Kasumi-1 (cell line): ENCODE measurements at places on chromosomes 4 and X.

DNA sequence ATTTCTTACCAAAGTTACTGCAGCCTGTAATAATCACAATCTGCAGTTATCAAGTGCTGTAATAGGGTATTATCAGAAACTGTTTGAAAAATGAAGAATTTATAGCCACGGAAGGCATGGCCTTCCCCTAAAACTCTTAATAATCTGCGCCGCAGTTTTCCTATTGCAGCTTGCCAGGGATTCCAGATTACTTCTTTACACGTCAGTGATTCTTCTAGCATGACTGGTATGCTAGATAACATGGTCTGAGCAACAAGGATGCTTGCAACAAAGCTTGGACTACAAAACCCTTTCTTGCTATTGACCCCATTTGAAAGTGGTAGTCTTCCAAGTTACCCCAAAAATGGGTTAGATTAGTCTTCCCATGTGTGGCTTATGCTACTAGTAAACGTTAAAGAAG, 47.2 kb upstream of the GK2 start:
- DNase-seq = no peak

GRCh38 chr4:39169426-39169825, 12.9 kb upstream of the WDR19 start:
- no peak for DNase-seq

DNA sequence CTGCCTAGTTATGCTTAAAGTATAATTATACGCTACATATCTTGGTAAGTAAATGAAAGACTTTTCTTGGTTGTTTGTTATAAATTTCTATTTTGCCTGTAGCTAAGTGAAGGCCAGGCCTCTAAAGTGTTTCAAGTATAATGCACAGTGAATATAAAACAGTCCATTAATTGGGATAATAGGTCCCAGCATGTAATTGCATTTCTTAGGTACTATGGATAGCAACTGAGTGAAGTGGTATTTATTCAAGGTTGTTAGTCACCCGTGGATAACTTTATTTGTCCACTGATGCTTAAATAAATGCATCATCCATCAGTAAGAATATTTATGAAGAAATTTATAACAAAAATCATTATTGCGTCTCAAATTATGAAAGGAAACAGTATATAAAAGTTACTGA, 59.1 kb downstream of the TEX13C start:
- DNase-seq = no peak

DNA sequence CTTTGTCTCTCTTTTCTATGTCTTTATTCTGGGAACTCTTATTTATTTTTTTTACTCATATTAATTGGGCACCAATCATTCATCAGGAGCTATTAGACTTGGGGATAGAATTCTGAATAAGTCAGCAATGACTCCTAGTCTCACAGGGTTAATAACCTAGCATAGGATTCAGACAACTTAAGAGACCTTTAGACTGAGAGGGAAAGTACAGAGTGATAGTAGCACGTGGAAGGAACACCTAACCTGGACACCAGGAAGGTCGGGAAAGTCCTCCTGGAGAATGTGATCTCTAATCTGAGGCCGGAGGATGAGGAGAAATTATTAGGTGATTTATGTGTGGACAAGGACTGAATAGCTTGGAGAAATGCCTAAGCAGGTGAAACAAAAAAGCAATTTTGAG, 3.9 kb upstream of the SYNPO2 start:
- no peak for DNase-seq

DNA sequence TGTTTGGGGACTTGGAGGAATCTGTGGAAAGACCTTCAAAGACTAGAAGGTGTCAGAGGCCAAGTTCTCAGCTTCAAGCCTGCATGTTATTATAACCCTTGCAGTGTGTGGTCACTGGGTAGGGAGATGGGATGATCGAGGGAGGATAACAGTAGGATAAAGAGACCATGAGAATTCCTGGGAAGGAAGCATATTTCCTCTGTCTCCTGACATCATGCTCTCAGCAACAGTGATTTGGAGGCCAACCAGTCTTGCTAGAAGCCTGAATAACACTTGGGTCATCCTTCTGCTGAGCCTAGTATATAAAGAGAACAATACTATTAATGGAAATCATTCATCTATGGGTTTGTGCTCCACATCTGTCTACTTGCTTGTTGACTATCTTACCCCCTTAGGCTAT, 40.9 kb upstream of the ANXA3 start:
- no peak for DNase-seq

DNA sequence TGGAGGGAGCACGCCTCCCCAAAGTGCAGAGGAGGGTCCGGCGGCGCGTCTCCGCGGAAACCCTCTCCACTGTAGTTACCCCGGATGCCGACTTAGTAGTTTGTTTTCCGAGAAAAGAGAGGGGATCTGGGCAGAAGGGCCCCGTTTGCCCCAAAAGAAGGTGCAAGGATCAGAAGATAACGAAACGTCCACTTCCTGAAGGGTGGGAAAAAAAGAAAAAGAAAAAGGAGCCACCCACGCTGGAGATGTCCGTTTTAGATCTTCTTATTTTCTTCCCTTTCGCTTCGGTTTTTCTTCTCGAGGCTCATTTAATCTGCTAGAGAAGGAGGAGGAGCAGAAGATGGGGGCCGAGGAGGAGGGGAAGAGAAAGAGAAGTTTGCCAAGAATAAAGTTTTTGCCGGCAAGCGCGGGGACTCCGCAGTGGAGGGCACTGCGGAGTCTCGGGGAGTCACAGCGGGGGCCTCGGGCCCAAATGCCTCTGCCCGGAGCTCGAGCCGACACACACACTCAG, 517 bp downstream of the LEF1 start:
- no peak for DNase-seq

GRCh38 chr4:186021461-186022167, 47.3 kb upstream of the TLR3 start:
- DNase-seq = peak; percentile 41

GRCh38 chr4:35164063-35164462, 1080.3 kb downstream of the ARAP2 start:
- no peak for DNase-seq

GRCh38 chr4:155530290-155530689, 136.4 kb upstream of the GUCY1A1 start:
- no peak for DNase-seq

DNA sequence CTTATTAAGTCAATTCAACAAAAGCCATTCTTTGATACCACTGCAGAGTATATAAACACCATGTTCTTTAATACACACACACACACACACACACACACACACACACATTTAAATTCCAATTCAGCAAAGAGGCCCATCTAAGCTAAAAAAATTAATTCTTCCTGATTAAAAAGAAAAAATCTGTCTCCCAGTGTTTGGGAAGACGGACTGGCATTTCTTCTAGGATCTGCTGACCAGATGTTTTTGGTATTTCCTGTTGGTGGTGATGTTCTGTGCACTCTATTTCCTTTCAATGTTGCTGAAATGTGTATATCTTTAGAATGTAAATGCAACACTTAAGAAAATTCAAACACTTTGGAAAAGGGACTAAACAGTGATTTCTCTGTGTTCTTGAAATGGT, 243.8 kb downstream of the THOC2 start:
- DNase-seq = no peak

DNA sequence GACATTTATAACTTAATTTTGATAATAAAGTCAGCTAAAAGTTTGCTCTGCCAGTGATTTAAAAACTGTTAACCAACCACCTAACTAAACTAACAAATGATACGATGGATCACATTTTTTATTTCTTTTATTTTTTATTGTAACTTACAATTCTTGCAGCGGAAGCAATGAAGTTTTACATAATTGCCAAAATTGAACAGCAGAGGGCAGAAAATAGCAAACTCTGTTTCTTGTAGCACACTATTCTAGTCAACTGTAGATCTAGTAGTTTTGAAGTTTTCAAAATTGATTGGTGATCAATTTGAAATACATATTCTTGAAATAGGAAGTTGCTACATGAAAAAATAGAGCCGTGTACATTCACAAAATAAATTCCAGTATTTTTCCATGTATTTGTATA, 2.8 kb upstream of the GRIA2 start:
- DNase-seq = peak; percentile 68

DNA sequence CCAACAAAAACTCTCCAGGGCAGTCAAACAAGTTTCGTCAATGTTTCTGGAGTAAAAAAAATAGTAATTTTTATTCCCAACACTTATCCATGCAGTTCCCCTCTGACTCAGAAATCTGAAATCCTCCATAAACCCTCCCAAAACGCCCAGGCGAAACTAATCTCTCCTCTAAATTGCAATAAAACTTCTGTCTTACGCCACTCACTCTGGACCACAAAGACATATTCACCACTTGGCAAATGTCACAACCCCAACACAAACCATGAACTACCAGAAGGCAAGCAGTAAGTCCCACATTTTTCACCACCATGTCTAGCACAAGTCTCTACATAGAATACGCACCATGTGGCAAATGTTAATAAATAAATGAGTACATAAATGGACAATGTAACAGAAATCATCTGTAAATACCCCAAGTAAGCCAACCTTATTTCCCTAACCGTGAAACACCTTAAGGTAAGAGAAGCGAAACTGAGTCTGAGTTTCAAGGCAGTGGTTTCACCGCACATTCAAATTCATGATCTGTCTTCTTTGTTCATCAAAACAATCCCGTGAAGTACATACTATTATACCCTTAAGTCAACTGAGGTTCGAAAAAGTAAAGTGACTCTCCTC, 1.6 kb downstream of the PAPSS1 start:
- DNase-seq = no peak

- no peak for DNase-seq
Observed at GRCh38 chr4:42781315-42781714, 111.2 kb upstream of the GRXCR1 start.

- no peak for DNase-seq
Observed at GRCh38 chrX:14300376-14300775, 229.0 kb upstream of the GLRA2 start.

- no peak for DNase-seq
Observed at GRCh38 chr4:155073852-155074251, 134.6 kb upstream of the NPY2R start.

GRCh38 chr4:130143656-130144055, 1047.7 kb downstream of the C4orf33 start:
- DNase-seq = no peak

DNA sequence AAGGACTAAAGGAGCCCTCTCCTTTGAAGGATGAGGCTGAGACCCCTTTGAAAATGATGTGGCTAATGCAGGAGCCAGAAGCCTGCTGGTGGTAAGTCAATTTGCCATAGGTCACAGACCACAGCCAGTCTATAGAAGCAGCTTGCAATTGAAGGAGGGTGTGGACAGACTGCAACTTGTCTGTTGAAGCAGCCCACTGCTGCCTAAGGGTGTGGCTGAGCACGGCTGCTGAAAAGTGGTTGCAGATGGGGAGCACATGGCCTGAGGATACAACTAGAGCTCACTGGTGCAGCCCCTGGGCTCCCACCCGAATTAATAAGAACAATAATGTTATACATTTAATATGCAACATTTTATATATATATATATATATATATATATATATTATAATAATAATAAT, 11.4 kb upstream of the EXOC1L start:
- no peak for DNase-seq

DNA sequence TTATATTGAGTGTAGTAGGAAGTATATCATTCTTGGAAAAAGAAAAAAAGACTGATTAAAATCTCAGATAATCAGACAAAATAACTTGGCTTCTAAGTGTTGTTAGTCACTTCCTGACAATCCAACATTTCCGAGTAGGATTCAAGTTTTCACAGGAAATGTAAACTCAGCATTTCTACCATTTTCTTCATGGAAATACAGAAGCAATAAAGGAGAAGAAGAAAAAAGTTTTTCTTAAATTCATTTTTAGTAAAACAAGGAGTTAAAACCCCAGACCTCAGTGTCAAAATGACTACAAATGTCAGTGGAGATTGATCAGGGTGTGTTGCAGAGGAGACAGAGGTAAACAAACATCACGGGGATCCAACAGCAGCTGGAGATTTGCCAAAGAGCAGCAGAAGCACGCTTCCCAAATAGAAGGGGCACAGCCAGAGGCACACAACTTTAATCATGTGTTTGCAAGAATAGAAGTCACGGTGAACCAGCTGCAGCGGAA, 129.3 kb upstream of the FAM9B start:
- DNase-seq = no peak

DNA sequence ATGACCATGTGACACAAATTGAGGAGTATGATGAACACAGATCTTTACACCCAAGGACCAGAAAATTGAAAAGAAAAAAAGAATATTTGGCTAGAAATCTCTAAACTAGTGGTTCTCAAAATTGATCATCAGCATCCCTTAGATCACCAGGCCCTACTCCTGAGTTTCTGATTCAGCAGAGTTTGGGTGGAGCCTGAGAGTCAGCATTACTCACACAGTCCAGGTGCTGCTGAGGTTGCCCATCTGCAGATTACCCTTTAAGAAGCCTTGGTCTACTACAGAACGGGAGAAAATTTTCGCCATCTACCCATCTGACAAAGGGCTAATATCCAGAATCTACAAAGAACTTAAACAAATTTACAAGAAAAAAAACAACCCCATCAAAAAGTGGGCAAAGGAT, 182.8 kb downstream of the MOSPD2 start:
- DNase-seq = no peak

DNA sequence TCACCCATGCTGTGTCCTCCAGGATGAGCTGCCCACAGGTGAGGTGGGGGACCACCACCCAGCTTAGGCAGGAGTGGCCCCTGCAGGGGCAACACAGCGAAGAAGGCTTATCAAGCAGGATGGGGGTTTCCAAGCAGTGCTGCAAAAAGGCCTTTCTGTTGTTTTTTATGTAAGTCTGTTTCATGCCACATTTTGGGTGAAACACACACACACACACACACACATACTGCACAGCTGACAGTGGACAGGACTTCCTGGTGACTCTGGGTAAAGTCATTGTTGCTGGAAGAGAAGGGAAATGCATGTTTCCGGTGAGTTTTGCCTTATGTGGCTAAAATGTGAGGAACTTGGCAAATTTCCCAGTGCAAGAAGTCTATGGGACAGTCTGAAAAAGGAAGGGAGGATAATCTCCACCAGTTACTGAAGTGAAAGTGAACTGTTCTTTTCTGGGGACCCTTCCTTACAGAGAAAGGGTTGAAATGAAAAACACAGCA, 119.2 kb downstream of the IRF2 start:
- peak; percentile 99 for DNase-seq

GRCh38 chr4:963276-964225, 9.8 kb downstream of the DGKQ start:
- DNase-seq = no peak

GRCh38 chr4:185219551-185220344, 10.3 kb downstream of the SNX25 start:
- peak; percentile 89 for DNase-seq

GRCh38 chr4:144710526-144710912, 64.6 kb downstream of the HHIP start:
- no peak for DNase-seq

DNA sequence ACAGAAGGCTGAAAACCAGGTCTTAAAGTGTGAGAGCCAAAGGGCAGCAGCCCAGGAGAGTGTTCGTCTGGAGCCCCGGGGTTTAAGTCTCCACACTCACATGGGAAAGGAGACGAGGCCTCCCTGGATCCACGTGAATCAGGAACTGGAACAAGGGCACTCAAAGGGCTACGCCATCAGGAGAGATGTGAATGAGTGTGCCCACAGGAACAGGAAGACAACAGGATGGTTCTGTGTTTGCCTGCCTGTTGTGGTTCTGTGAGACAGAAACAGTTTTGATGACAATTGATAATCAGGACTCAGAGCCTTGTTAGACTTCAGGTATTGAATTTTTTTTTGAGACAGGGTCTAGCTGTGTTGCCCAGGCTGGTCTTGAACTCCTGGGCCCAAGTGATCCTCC, 4.9 kb upstream of the CTBP1 start:
- DNase-seq = no peak
